ENCODE measurements at places on chromosomes 7 and 10.

DNA sequence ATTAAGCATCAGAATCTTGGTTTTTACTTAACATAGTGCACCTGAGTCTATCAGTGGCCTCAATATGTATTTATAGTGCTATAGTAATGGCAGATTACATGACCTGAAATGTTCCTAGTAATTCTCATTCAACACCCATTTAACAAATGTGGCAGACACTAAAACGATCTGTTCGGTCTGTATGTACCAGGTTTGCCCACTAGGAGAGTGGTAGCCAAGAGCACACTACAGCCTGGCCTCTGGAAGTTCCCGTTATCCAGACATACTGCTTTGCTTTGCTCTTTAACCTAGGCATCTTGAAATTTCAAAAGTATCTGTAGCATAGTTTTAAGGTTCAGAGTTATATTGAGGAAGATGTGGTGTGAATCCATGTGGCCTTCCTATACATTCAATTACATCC lies 395.7 kb upstream of the NRG3 start:
- DNase-seq, result no peak

DNA sequence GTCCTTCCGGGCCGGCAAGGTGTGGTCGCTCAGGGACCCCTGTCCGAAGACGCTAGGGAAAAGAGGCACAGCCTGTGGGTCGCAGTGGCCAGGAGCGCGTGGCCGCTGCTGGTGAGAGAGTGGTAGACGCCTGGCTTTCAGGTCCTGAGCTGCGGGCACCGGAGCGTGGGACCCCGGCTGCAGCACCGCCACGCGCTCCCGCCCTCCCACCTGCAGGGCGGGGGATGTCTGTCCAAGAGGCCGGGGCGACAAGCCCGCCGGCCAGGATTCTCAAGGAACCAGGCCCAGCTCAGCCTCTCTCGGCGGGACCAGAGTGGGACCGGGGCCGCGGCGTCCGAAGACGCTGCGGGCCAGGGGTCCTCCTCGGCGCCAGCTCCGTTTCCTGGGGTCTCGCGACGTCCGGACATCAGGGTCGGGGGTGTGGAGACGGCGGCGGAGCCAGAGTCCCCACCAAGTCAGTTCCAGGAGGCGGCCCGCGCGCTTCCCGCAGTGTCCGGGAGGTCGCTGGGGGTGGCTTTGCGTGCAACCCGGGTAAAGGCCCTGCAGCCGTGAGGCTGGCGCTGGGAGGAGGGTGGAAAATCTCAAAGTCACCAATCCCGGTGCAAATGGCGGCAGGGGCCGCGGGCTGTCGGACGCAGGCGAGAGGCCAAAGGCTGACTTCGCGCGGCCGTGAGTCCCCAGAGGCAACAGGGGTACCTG lies 5.5 kb downstream of the ZNF503 start:
- DNase-seq, result peak; percentile 68

DNA sequence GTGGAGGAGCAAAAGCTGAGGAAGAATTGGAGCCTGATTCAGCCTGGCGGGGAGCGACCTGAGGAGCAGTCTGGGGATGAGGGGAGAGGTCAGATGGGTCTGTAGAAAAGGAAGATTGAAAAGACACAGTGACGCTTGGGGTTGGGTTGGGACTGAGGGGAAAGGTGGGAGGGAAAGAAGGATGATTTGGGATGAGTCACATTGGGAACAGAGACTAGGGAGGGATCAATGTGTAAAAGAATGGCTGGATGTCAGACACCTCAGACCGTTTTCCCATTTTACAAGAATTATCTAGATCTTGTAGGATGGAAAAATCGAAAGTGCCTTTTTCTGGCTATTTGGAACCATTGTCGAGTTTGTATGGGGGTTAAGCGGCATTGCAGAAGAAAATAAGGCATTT lies 1076.5 kb downstream of the DNAJB9 start:
- DNase-seq, result no peak

DNA sequence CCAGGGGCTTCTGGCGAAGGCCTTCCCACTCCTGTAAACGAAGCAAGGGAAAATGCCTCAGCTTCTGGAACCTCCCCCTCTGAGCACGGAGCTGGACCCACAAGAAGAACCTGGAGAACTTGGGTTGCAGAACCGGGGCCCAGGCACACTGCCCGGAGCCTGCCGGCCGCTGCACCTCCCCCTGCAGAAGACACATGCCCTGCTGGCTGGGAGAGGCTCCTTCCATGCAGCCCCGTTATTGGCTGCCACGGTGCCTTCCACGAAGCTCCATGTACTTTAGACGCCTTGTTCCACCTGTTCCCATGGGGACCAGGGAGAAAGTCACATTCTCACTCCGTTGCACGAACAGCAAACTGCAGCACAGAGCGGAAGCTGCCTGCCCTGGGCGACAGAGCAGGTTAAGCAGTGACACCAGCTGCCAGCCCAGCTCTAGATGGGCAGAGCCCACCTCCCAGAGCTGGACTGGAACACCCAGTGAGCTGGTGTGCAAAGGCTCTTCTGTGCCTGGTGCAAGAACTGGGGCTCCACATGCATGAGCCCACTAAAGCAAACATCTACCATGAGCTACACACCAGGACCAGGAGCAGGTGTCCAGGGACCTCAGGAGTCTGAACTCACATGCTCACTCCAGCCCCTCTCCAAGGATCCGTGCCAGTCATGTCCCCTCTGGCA lies 70.1 kb downstream of the TNS3 start:
- peak; percentile 45 for DNase-seq

- DNase-seq, result no peak
These were observed 78.7 kb upstream of the C1GALT1 start for GRCh38 chr7:7103343-7104313.

- DNase-seq, result no peak
These were observed 889 bp upstream of the SEMA3A start for GRCh38 chr7:84195295-84196060.

DNA sequence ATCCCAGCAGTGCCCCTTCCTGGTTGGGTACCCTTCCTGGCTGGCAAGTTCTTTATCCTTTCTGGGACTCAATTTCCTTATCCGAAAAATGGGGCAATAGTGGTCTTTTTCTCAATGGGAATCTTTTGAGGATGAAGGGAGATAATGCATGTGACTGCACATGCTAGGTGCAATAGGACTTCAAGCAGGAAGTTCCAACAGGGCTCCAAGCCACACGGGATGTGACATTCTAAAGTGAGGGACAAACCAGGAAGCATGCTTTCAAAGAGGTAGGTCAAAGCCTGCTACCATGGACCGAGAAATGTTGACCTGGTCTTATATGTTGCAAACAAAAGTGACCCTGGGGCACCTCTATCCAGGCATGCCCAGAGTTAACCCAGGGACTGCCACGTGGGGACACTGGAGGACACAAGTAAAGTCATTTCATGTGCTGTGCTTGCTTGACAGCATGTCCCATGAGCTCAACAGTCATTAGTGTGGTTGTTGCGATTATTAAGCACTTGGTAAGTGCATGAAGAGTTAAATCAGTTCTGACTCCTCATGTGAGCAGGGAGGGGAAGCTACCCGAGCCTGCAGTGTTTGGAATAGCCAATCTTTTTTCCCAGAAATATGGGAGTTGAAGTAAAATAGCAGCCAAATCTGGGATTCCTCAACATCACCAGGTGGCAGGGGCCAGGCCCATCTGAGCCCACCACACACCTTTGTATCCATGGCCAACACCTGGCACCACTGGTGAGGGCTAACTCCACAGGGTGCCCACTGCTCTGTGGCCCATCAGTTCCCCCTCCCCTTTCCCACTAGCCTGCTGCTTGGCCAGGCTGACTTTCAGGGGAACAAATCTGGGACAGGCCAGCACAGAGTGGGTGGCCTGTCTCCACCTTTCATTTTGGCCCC lies 5.7 kb downstream of the ARHGAP22 start:
- DNase-seq, result no peak

GRCh38 chr10:121696854-121697253 lies 98.6 kb upstream of the FGFR2 start:
- DNase-seq, result peak; percentile 65

- DNase-seq, result no peak
These were observed 90.3 kb upstream of the FAM133B start for GRCh38 chr7:92680442-92680841.

GRCh38 chr10:44198096-44198779 lies 186.7 kb downstream of the CXCL12 start:
- DNase-seq, result no peak

DNA sequence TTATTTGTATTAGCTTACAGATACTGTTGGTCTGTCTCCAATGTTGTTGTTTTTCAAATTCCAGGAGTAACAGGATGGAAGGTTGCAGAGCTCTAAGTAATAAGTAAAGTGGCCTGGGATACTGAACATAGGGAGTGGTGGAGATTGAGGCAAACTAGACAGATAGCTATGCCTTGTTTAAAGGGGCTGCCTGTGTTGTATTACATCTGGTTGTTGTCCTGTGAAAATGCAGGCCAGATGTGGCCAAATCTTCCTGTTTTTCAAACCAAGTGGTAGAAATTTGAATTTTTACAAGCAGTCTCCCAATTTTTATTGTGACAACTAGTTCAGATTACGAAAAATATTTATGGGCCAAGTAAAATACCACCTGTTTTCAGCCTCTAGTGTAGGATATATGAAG lies 33.5 kb downstream of the BICC1 start:
- no peak for DNase-seq

- DNase-seq, result no peak
These were observed 26.5 kb upstream of the RBM20 start for GRCh38 chr10:110617425-110618229.

DNA sequence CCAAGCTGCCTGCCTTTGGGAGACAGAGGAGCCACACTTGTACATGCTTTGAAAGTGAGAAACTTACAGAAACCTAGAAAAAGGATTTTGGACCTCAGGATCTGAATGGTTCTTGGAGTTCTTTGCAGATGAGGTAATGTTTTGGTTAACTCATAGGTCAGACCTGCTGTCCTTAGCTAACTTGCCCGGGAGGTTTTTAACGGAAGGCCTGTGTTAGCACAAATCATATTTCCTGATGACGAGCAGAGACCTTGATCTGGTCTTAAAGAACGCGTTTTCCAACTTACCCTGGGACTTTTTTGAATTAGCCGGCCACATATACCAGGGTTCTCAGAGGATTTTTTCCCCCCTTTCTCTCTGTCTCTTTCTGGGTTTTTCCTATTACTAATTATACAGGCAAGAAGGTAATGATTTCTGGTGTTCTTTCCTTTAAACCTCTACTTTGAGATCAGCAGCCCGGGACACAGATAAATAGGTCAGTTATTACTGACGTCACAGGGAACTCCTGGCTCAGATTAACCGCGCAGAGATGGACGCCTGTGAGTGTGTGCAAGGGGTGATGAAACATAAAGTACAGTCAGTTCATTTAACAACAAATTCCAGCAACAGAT lies 101.7 kb upstream of the KLF6 start:
- peak; percentile 84 for DNase-seq

- DNase-seq, result no peak
These were observed 698.9 kb downstream of the GRID1 start for GRCh38 chr10:85667638-85668233.

- DNase-seq, result no peak
These were observed 77.5 kb upstream of the CTTNBP2 start for GRCh38 chr7:117950601-117951260.

DNA sequence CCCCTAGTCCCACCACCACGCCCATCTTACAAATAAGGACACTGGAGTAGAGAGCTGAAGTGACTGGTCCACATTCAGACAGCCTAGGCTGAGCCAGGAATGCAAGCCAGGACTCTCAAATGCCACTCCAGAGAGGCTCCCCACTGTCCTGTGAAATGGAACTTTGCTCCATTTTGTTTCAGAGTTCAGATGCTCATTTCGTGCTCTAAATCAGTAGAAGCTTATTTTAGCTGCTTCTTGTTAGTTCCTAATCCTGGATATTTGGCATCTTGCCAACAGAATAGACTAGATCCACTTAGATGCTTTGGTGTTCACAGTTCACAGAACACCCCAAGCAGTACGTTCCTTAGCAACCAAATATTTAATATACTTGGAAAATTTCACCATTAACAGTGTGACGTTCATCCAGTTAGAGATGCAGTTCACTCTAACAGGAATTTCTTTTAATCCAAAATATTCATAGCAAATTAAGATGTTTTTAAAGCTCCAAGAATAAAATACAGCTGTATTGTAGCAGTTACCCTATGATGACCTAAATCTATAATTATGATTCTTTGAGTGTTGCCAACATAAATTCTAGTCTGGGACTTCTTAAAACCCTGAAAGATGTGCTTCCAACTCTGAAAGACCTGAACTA lies 7.3 kb downstream of the MMP21 start:
- no peak for DNase-seq

Data from islet precursor cell (in vitro differentiated cells).